ENCODE measurements at places on chromosomes 6 and 20.
A peak's percentile ranks its signal among the peaks of the same experiment; 100 is the strongest.

GRCh38 chr6:45665859-45666258 is 288.1 kb upstream of the SUPT3H start:
- no peak for DNase-seq

DNA sequence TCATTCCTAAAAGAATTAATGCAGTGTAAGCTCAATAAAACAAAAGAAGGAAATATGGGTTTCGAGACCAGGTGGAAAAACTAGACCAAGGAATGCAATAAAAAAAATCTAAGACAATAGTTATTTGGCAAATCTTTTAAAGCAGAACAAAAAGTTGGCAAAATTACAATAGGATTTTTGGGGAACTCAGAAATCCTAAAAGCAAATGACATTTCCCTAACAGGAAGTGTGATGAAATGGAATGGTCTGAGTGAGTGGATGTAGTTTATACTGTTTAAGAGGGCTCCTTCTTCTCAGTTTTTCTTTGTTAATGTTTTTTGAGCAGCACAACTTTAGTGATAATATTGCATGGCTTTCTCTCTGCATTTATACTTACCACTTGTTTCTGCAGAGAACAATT is 190.0 kb downstream of the PLCB4 start:
- DNase-seq: no peak

DNA sequence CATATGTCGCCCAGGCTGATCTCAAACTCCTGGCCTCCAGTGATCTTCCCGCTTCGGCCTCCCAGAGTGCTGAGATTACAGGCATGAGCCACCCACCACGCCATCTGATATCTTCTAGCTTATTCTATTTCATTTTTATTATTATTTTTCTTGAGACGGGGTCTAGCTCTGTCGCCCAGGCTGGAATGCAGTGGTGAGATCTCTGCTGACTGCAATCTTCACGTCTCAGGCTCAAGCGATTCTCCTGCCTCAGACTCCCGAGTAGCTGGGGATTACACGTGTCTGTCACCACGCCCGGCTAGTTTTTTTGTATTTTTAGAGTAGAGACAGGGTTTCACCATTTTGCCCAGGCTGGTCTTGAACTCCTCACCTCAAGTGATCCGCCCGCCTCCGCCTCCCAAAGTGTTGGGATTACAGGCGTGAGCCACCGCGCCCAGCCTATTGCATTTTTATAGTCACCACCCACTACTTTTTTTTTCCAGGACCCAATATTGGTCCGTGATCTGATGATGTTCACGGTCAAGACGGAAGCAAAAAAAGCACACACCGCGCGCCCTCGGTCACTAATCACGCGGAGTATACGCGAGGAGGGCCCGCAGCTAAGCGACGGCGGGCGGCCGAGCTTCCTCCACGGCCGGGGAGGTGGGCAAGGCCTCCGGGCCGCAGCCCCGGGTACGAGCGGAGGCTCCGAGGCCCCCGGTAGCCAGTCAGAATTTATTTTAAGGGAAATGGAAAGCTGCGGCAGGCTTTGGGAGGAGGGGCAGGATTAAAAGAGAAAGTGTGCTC is 1.1 kb upstream of the LSM14B start:
- DNase-seq: no peak

DNA sequence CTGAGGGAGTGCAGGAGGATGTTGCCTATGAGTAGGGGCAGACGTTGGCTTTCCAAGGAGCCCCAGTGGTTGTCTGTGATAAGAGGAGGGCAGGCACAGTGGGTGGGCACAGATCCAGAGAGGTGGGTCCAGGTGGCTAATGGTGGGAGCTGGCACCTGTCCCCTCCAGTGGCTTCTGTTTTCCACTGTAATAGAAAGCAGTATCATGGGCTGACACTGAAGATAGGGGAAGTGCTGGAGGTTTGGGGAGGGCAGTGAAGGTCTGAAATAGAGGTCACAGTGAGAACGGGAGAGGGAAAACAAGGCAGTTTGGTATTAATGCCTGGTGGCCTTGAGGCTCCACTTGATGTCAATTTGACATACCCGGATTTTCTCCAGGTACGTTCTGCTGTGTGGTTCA is 10.5 kb upstream of the TXNDC5 start:
- no peak for DNase-seq

GRCh38 chr6:41318261-41318653 is 17.2 kb upstream of the NCR2 start:
- no peak for DNase-seq

DNA sequence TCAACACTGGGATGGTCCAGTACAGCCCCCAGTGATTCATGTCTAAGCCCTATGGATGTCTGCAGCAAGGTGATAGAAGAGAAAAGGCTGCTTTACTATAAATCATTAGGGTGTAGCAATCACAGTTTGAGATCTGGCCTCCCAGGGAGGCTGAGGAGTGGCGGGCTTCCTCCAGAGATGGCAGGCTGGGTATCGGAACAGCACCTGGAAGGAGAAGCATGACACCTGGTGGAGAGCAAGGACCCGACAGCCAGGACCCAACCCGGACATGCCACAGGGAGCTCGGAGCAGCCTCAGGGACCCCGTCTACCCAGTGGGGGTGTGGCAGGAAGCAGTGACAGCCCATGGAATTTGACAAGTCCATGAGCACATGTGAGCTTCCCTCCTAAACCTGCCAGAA is 114.8 kb upstream of the CD93 start:
- no peak for DNase-seq

DNA sequence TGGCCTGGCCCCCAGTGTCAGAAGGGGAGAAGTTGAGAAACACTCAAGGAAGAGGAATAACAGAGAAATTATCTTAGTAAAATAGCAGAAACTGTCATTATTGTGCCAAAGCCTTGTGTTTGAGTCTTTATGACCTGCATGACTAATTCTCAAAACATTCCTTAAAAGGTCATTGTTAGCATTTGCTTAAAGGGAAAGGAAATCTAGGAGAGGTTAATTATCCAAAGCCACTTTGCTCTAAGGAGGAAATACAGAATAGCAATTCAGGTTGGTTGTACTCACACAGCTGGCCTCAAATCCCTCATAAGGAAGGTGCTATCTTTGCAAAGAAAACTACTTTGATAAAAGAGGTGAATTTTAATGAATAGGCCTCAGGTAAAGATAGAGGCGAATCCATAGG is 516.7 kb downstream of the CBLN4 start:
- no peak for DNase-seq

DNA sequence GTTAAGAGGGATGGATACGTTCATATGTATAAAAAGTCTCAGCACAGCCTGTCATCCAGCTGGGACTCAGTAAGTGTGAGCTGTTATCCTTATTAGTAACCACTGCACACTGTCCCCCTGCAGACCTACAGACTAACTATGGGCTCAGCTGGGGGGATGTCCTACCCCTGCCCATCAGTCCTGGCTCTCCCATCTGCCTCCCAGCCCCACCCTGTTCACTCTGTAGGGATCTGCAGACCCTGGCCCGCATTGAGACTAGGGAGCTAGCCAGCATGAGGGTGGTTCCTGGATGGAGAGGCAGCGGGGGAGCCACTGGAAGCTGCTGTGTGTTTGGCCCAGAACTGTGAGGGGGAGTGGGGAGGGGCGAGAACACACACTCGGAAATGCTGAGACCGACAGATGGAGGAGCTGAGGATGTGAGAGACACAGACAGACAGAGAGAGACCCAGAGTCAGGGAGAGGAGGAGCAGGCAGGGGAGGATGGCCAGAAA is 17.1 kb downstream of the XKR7 start:
- no peak for DNase-seq

GRCh38 chr6:49576618-49577017 is 26.1 kb downstream of the C6orf141 start:
- no peak for DNase-seq

DNA sequence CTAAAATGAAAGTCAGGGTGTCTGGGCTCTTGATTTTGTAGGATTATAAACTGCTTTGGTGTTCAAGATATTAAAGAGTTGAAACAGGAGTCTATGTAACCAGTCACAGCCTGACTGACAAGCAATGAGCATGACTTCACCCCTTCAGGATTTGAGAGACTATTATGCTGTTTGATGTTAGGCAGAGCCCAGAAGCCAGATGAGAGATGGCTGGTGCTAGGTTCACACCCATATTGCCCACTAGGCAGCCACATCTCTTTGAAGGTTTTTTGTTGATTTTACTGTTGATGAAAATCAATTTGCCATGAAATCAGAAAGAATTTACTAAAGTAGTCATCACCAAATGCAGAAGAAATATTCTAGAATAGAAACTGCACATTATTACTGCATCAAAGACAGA is 243.6 kb downstream of the KHDRBS2 start:
- DNase-seq: no peak

DNA sequence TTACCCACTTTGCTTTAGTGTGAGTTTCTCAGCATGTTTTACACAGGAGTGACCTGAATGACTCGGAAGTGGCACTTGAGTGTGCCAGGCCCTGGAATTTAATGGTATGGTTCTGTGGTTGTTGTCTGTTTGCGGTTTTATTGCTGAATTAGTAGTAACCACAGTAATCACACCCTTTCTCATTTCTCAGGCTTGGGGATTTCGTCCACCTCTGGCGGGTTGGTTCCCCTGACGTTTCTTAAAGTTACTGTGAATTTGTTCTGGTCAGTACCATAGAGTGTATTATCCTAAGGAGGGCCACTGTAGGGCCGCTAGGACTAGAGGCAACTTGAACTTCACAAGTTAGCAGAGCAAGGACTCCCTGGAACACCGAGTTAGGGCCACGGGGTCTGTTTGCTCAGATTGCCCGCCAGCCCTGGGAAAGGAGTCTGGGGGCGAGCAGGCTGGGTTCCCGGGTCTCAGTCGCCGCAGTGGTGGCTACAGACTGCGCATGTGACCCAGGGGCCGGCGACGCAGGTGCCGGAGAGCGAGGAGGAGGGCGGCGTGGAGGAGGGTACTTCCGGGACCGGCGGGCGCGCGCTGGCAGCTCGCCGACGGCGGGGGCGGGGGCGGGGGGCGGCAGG is 546 bp upstream of the KLHL32 start:
- DNase-seq: no peak

- no peak for DNase-seq
These were observed 472.3 kb upstream of the CITED2 start for GRCh38 chr6:139846538-139847456.

- no peak for DNase-seq
These were observed 2.3 kb upstream of the EPB41L1 start for GRCh38 chr20:36152261-36152660.

- peak; percentile 66 for DNase-seq
These were observed 15.0 kb downstream of the ZNF217 start for GRCh38 chr20:53578492-53579222.

DNA sequence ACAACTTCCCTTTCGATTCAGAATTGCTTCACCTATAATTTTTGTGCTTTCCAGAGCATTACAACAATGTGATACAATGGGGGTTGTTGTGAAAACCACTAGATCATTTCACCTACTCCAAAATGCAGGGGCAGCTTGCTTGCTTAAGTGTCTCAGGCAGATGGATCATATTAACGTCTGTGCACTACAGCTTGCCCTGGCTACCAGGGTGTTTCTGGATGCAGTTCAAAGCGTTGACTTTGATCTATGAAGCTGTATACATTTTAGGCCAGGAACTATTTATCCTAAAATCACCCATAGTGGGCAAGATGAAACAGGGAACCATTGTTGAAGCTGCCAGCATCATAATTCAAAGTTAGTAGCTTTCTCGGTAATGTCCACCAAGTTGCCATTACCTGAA is 339.5 kb upstream of the HSF2 start:
- DNase-seq: no peak

GRCh38 chr6:72420409-72420808 is 201.5 kb upstream of the KCNQ5 start:
- peak; percentile 6 for DNase-seq

DNA sequence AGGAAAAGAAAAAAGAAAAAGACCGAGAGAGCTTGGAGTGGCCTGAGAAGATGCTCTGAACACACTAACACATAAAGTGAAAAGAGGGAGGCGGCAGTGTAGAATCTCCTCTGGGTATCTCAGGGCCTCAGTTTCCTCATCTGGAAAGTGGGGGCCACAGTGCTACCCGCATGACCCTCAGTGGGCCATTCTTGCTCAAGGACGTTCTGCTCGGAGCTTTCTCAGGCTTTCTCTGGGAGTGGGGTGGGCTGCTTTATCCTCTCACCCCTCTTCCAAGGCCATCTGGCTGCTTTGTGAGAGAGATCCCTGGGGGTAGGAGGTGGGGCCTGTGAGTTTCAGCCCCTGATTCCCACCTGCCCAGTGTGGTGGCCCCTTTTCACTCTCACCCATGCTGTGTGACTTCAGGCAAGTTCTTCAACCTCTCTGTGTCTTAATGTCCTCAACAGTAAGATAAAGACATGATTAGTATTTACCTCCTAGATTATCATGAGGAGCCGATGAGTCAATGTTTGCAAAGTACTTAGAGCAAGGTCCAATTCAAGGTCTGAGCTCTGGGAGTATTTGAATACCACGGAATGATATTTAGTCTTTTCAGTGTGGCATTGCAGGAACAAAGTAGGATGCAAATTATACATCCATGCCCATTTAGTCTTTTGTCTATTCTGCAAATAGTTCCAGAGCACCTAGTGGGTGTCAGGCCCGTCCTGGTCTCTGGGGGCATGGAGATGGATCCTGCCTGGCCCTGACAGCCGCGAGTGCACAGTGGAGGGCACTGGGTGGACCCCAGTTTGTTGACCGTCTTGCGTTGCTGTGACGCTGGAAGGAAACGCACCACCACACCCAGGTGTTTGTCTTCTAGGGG is 34.3 kb downstream of the SRC start:
- DNase-seq: no peak

DNA sequence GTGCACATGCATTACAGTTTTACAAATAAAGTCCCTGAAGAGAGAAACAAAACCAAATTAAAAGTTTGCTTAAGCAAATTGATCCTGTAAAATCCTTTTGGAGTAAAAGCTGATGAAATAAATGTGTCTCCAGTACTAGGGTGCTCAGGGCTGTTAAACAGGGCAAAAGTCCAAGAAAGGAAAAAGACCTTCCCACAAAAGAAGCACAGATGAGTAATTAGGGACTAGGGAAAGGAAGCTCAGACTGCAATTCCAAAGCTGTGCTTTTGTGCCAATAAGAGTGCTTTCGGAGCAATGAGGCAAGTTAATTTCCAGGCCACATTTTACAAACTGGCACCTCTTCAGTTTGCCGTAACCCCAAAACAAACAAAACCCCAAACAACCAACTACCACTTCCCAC is 10.4 kb upstream of the RNF182 start:
- no peak for DNase-seq

GRCh38 chr6:11036977-11037430 is 7.1 kb downstream of the ELOVL2 start:
- DNase-seq: no peak

GRCh38 chr6:36594816-36595643 is 868 bp downstream of the SRSF3 start:
- no peak for DNase-seq

DNA sequence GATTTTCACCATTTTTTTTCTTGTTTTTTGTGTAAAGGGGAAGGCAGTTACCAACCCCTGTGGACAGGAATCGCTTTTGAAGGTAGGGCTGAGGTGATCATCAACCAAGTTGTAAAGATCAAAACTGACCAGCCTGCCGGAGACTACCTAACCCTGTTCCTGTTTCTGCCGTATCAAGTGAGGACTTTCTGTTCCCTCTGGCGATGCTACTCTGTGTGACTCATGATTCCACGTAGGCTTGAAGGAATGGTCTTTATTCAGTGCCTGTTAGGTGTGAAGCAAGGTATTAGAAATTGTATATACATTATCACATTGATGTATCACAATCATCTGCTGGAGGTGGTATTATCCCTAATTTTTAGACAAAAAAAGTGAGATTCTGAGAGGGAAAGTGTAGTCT is 161.3 kb downstream of the SOX4 start:
- DNase-seq: no peak

Measured in T1000 (cell line).